NCI-H1048 (cell line): ENCODE measurements at places on chromosomes 1 and 21.

- no peak for DNase-seq
Observed at GRCh38 chr1:206002871-206003801, at the start of gene RAB7B. TSS of gene RAB7B (minus strand) at chr1:206003395. CDS start at chr1:205994135, 9,260 bp downstream.

GRCh38 chr1:201593200-201593921, 54.4 kb downstream of the NAV1 start:
- DNase-seq = no peak

GRCh38 chr1:184810735-184811343, 56.2 kb upstream of the EDEM3 start:
- no peak for DNase-seq

DNA sequence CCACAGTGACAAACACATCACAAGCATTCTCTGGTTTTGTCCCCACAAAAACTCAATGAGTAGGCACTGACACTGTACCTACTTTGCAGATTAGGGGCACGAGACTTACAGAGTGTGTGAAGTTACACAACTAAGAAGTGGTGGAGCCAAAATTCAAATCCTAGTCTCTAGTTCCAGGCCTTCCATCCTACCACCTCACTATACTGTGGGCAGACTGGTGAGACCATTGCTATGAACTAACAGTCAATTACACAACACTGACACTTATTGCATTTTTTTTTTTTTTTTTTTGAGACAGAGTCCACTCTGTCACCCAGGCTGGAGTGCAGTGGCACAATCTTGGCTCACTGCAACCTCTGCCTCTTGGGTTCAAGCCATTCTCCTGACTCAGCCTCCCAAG, 71.4 kb downstream of the KCNN3 start:
- DNase-seq = no peak

- DNase-seq = no peak
Observed at GRCh38 chr1:171715813-171716251, 26.0 kb downstream of the VAMP4 start.

- DNase-seq = no peak
Observed at GRCh38 chr1:234990874-234991801, 137.5 kb downstream of the TOMM20 start.
